ENCODE measurements at places on chromosomes 6 and 20.

GRCh38 chr6:125499535-125499934 is 197.8 kb upstream of the HDDC2 start:
- no peak for DNase-seq

- no peak for DNase-seq
Measured at GRCh38 chr6:153927867-153928266, 111.2 kb upstream of the OPRM1 start.

DNA sequence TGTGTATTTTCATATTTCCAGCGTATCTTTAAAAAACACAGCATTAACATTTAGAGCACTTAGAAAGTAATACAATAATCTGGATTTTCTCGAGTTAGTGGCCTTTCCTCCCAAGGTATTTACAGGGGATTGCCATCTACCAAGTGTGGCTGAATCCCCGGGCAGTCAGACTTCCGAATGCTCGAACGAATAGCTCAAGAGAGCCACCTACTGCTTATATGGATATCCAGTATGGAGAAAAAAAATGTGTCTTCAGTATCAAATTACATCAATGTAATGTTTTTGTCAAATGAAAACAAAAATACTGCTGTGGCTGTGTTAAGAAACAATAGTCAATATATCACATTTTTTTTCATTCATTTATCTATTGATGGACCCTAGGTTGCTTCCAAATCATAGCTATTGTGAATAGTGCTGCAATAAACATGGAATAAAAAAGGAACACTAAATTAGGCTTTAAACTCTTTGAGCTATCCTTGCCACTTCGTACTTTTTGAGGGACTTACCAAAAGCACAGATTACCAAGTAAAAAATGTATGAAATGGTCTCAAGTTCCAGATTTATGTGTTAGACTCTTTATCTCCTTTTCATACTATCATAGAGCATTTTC is 654.5 kb upstream of the PTCHD4 start:
- peak; percentile 25 for DNase-seq

DNA sequence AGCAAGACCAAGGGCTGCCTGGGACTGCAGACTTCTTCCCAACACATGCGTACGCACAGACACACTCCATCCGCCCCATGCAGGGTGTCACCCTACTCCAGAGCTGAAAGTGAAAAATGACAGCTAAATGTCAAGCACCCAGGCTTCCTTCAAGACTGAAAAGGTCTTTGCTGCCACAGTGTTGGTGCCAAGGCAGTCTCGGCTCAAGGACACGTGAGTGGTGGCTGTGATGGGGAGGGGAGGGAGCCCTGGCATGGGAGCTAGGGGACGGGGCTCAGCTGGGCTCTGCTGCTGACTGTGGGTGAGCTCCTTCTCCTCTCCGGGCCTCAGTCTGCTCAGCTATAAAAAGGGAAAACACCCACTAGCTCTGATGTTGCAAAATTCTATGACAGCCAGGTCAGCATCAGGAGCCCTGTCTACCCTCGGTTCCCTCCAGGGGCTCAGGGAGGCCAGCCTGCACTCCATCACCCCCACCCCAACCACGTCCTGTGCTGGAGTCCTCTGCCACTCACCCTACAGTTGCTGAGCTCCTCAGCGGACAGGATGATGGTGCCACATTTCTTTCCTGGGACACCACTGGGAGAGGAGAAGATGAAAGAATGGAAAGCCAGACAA is 47.6 kb downstream of the CPNE5 start:
- no peak for DNase-seq

DNA sequence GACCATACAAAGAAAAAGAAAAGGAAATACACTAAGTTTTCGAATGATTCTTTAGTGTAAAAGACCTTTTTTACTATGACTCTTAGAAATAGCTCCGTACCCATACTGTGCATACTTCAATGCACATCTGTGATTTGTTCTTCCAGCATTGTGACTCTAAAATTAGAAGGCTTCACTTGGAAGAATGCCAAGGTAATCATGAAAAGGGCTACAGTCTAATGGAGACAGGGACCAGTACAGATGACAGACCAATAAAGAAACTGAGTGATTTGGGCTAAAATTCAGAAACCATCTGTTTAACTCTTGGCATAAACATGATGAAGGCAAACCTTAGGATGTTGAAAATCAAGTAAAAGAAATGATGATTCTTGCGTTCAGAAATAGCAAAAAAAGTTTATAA is 46.3 kb downstream of the CYP39A1 start:
- DNase-seq, result no peak

DNA sequence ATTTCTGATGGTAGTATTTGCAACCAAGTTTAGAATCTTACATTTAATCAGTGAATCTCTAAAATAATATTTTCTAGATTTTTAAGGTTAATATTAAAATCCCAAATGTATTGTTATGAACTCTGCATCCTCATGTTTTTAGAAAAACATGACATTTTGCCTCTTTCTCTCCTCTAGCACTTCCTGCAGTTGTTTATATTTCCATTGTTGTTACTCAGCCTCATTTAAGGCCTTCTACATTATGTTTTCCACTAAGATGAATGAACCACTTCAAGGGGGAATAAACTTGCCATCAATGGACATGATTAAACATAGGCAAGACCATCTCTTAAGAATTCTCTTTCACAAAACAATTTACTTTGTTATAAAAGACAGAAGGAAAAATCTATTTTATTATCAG is 333.5 kb upstream of the IRAK1BP1 start:
- no peak for DNase-seq

- no peak for DNase-seq
Measured at GRCh38 chr6:53412021-53412715, 63.4 kb upstream of the ELOVL5 start.

GRCh38 chr6:170082531-170083187 is 208.2 kb downstream of the DLL1 start:
- no peak for DNase-seq

DNA sequence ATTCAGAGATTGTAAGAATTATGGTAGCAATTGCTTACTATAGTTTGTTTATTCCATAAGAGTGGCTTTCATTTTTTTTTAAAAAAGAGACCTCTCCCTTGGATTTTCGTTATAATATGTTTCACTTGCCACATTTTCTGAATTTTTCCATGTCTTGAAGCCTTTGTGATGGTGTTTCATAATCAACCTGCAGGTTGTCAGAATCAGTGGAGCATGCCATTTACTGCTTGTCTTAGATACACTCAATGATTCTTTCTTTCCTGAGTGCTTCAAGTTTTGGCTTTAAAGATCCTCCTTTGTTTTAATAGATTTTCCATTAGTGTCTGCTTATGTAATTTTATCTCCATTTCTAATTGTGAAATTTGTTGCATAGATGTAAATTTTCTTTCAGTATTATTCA is 31.2 kb downstream of the KCNQ5 start:
- DNase-seq, result no peak

GRCh38 chr6:27209196-27209595 is 38.3 kb upstream of the PRSS16 start:
- no peak for DNase-seq

- DNase-seq, result peak; percentile 62
Measured at GRCh38 chr6:144284783-144285547, at the start of gene UTRN. TSS of gene UTRN (plus strand) at chr6:144285335. CDS start at chr6:144291829, 6,494 bp downstream.

- DNase-seq, result no peak
Measured at GRCh38 chr20:23497536-23497935, 6.6 kb downstream of the CST8 start.

GRCh38 chr20:57620274-57620990 is at the start of gene ZBP1:
TSS of gene ZBP1 (minus strand) at chr20:57620426. CDS start at chr20:57620295, 131 bp downstream.
- DNase-seq, result no peak

DNA sequence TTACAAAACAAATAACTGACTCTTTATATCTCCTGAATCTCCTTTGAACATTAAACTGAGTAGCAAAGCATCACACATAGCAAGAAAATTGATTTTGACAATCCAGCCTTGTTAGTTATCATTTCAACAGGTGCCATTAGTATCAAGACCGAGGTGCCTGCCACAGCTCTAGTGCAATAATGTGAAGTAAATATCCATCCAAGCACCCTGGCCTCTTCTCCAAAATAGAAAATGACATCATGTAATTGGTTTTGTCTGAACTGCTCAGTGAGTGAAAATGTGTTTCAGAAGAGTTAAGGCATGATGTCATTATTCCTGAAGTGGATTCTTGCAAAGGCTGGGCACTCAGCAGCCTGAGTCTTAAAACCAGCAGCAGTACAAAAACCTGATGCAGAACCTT is 341.4 kb downstream of the PLCB1 start:
- DNase-seq, result no peak

DNA sequence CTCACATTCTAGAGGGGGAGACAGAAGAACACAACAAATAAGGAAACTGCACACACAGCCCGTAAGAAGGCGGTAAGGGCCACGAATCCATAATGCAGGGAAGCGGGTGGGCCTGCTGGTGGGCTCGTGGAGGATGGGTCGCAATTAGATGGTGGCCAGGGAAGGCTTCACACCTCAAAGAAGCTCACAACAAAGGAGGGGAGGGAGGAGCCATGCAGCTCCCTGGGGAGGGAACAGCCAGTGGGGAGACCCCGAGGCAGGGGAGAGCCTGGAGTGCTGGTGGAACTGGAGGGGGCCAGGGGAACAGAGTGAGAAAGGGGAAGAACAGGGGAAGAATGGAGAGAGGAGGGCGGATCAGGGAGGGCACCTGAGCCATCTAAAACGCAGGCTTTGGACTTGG is 13.4 kb downstream of the SRC start:
- no peak for DNase-seq

DNA sequence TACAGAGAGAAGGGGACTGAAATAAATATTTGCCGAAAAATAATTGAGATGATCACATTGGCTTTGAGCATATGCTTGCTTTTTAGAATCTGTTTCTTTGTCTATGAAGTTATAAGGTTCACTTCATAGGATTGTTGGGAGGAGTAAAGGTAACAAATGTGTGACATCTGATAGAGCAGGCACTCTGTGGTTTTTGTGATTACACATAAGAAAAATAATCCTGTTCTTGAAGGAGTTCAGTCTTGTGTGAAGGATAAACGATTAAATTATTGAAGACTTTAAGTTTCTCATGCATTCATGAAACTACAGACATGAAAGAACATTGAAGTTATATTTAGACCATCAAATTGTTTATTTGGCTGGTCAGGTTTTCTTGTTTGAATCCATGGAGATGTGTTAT is 45.0 kb downstream of the QKI start:
- no peak for DNase-seq

DNA sequence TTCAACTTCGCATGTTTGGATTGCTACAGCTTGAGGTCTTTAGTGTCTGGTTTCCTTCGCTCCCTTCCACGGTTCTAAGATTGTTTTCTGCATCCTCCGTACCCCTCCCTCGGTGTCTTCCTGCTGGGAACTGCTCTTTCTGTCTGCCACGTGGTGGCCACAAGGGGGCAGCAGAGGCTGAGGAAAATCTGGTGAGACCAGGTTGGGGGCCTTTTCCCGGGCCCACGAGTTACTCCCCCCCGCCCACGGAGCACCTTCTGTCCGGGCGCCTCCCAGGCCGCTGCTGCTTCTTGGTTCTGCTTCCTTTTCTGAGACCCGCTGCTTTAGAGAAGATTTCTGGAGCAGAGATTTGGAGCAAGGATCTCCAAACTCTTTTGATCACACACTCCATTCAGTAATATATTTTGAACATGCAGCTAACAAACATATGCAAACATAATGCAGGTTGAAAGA is 21.1 kb upstream of the NOTCH4 start:
- peak; percentile 18 for DNase-seq

DNA sequence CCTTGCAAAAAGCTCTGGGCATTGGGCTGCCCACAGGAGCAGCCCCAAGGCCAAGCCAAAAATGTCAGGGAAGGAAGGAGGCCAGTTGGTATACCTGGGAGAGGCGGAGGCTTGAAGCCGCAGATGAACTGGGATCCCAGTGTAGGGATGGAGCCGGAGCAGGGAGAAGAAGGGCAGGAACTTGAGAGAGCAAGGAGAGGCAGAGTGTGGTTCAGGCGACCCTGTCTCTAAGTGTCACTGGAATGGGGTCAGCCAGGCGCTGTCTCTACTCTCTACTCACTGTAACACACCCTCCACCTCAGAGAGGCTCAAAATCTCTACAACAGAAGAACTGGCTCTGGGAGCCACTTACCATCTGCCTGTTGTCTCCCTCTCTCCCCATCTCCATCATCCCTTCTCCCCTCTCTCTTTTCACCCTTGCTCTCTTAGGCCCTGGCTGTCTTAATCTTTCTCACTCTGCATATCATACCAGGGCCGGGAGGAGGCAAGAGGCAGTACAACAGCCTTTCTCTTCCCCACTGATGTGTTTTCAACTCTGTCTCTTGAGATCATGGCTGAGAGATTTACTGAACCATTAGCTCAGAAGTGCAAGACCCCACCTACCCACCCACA is 93.3 kb downstream of the CRYBG1 start:
- DNase-seq, result no peak

DNA sequence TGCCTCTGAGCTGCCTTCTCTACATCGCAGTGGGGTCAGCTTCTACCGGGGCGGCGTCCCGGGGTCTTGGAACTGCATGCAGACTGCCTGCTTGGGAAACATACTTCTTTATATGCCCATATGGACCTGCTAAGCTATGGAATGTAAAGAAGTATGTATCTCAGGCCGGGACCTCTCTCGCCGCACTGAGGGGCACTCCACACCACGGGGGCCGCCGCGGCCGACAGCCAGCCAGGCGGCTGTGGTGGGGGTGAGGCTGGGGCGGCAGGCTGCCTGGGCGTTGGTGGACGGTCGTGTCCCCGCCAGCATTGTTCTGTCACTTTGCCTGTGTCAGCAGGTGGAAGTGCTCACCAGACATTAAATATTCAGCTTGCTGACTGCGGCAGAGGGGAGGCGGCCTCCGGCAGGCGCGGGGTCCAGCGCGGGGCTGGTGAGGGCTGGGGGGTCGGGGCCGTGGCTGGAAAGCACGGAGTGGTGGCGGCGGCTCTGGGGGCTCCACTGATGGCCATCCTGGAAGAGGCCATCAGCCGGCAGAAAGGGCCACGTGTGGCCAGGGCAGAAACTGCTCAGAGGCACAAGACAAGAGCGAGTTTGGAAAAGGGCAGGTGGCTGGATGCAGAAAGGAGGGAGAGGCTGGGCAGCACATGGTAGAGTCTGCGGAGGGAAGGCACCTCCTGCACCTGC is 78.6 kb upstream of the GATA5 start:
- DNase-seq, result no peak

- DNase-seq, result no peak
Measured at GRCh38 chr20:51450221-51450712, 92.3 kb downstream of the NFATC2 start.

DNA sequence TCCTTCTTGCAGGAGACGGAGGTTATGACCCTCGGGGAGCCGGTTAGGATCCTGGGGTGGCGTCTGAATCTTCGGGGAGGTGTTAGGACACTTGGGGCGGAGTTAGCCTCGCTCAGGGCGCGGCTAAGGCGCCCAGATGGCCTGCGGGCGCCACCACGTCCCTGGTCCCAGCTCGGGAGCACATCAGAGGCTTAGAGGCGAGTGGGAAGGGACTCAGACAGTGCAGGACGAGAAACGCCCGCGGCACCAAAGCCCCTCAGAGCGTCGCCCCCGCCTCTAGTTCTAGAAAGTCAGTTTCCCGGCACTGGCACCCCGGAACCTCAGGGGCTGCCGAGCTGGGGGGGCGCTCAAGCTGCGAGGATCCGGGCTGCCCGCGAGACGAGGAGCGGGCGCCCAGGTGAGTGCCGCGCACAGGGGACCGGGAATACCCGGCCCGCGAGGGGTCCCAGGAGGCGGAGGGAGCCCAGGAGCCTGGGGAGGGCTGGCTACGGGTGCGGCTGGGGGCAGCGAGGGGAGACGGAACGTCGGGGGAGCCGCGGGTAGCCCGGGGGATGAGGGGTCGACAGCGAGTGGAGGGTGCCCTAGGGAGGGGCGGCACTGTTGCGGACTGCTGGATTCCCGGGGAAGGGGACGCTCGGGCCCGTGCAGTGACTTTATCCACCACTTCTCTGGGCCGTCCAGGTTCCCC is at the start of gene HCK:
Gene HCK, plus strand, starts transcription at position 153 of the 688 bp plus-strand sequence.
- DNase-seq, result no peak

GRCh38 chr6:129644567-129645015 is 65.4 kb downstream of the ARHGAP18 start:
- DNase-seq, result no peak

- no peak for DNase-seq
Measured at GRCh38 chr6:116973976-116974375, 96.9 kb downstream of the RFX6 start.

All from NT2/D1 (cell line).